ENCODE measurements at places on chromosomes 7 and 10.

GRCh38 chr7:67448271-67448670, 451.6 kb downstream of the TYW1 start:
- no peak for DNase-seq

GRCh38 chr7:111982133-111982532, 224.1 kb downstream of the DOCK4 start:
- DNase-seq: no peak

DNA sequence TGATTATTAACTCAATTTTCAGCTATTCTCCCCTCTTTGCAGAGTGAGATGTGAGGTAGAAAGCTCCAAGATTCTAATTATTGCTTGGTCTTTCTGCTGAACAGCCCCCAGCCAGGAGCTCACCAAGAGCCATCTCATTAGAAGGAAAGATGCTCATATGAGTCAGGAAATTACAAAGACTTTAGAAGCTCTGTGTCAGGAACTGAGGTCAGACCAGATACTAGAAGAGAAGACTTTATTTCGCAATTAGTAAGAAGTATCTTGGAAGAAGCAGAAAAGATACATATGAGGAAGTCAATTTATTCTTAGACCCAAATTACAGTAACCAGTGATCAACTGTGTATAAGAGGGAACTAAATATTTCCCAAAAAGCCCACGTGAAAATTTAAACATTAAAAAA, 626.9 kb downstream of the ZWINT start:
- DNase-seq: no peak

GRCh38 chr7:117871401-117871777, 1.9 kb downstream of the CTTNBP2 start:
- DNase-seq: no peak

DNA sequence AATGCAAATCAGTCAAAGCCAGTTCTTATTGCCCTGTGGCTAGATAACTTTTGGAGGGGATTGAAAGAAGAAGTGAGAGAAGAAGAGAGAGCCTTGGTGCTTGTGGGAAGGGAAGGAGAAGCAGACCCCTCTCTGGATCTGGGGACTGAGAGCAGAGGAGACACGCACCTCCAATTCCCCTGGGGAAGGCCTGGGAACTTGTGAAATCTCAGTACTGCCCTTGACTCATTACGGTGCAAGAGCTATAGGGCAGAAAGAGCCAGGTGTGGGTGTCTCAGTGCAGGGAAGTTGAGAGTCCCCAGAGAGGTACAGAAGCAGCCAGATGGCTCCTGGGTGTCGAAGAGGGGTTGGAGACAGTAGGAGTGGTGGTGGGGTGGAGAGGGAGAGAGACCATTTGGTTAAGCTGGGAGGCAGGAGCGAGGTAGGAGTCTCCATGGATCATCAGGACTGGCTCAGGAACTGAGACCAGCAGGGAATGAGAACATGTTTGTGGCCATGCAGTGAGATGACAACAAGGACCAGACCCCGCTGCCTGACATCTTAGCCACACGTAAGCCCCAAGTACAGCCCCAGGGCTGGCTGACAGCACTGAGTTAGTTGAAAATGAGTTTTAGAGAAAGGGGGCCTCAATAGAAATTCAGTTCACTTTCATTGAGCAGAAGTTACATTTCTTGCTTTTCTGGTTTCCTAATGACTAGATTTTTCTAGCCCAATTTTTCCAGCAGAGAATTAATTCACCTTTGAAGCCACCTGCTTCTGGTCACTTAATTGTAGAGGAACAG, 238.2 kb downstream of the BUB3 start:
- DNase-seq: no peak

DNA sequence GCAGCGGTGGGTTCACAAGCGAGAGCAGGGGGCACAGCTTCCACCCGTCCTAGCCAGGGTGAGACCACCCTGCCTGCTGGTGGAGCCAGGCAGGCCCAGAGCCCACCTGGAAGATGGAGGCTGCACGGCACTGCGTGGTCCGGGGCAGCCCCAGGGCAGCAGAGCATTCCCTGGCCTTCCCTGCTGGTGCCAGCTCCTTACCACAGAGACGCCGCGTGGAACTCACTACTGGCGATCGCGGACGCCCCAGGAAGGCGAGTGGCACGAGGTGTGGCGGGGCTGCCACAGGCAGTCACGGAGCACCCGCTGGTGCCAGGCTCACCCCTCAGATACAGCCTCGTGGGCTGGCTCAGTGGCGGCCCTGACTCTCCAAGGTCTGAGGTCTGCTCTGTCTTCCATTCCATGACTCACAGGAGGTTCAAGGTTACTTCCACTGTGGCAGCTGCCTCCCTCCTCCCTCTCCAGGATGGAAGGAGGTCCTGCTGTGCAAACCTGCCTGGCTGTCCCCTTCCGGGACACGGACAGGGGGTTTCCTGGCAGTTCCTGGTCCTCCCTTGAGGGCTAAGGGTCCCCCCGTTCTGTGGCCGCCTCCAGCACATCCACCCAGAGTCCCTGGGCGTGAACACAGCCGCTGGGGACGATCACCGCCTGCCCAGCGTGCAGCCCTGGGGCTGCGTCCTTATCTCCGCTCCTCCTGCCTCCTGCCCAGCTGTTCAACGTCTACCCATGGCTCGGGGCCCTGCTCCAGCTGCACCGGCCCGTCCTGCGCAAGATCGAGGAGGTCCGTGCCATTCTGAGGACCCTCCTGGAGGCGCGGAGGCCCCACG, 3.1 kb downstream of the CYP2W1 start:
- no peak for DNase-seq
